OCI-M1 (cell line): ENCODE measurements at places on chromosomes 11 and 22.

- peak; percentile 90 for DNase-seq
Observed at GRCh38 chr11:123822032-123822431, 15.9 kb upstream of the OR6M1 start.

GRCh38 chr11:130908770-130909625, 7.3 kb downstream of the SNX19 start:
- DNase-seq, result no peak

- DNase-seq, result no peak
Observed at GRCh38 chr22:29172216-29172615, 33.5 kb upstream of the EMID1 start.

GRCh38 chr11:65275906-65276305, 14.1 kb downstream of the POLA2 start:
- DNase-seq, result no peak

DNA sequence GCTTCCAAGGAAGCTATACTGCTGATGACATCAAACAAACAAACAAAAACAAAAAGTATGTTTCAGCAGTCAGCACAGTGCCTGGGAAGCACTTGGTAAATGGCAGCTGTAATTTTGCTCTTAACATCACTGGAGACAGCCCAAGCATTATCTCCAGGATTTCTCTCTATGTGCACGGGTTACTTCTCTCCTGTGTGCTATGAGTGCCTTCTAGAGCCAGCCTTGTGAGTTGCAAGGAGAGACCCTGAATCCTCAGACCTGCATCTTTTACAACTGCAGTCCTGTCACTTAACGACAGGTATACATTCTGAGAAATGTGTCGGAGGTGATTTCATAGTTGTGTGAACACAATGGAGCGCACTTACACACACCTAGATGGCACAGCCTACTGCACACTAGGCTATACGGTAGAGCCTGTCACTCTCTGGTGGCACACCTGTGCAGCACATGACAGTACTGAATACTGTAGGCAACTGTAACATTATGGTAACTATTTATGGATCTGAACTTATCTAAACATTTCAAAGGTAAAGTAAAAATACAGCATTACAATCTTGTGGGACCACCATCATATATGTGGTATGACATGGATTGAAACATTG, 662.5 kb upstream of the B3GAT1 start:
- no peak for DNase-seq

- no peak for DNase-seq
Observed at GRCh38 chr11:63506876-63507275, 992 bp downstream of the LGALS12 start.

- DNase-seq, result no peak
Observed at GRCh38 chr11:36295926-36296325, at the start of gene PRR5L. Gene PRR5L (plus strand): TSS chr11:36296288. CDS start chr11:36401122, 104,834 bp downstream.

GRCh38 chr11:96254087-96254486, 88.9 kb downstream of the MAML2 start:
- DNase-seq, result no peak

- peak; percentile 55 for DNase-seq
Observed at GRCh38 chr11:27406498-27407354, 43.7 kb upstream of the CCDC34 start.

- DNase-seq, result no peak
Observed at GRCh38 chr22:29755889-29756288, 10.9 kb downstream of the ZMAT5 start.

DNA sequence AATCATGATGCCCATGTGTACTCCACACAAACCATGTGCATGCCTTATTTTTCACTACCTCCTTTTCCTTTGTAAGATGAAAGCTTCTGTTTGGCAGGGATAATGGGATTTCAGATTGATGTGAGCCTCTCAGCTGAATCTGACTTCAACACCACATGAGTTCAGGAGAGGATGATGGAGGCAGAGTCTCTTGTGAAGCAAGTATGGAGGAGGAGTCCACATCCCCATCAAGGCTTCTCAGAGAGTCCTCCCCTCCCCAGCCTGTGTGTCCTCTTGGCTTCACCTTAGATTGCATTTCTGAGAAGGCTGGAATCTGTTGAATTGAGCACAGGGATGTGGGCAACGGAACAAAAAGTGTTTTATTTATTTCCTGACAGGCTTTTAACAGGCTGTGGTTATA, 370.4 kb downstream of the FAT3 start:
- DNase-seq, result no peak

DNA sequence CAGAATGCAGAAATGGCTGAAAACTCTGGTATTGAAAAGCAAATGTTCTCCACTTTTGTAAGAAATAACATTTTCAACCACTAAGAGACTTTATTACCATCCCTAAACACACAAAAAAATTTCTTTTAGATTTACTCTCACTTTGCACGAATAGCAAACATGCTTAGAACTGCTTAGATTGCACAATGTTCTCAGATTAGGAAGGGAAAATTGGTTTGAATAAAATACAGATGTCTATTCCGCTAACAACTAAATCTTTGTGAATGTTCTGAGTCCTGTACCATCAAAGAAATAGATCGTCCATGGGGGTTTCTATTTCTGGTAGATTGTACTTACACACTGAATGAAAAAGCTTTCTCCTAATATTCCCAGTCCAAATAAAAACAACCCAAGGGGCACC, 40.1 kb downstream of the BDNF start:
- no peak for DNase-seq
